ENCODE measurements at places on chromosomes 7 and 10.

DNA sequence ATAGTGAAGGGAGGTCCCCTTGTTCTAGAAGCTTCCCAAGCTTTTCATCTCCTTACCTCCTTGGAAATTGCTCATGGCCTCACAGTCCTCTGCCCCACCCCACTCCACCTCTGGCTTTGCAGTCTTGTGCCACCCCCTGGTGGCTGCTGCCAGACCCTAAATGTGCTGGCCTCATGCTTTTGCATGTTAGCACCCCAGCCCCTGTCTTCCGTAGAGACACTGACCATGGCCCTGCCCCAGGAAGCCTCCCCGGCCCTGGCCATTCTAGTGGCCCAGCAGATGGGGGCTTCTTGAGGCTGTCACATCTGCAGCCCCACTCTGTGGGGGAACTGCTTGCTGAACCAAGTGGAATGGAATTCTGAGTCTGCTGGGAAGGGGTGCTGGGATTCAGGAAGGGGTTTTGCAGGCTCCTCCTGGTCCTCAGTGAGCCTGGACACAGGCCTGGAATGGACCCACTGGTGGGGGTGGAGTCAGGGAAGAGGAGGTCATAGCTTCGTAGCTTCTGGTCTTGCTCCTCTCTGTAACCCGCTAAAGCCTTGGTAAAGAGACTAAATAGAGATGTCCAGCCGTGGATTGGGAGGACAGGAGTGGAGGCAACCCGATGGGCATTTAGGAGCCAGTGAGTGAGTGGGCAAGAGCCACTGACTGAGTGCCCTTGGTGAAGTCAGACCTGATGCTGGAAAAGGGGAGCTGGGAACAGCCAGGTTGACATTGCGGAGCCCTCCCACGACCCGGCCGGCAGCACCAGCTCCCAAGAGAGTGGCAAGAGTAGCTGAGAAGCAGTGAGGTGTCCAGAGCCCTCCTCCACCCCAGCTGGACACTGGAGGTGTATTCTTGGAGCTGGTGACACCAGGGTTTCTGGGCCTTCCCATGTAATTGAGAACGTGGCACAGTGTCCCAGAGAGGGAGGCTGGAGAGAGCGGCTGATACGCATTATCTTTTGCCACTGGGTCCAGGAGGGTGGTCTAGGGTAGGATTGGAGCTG lies 20.9 kb downstream of the RAMP3 start:
- DNase-seq = no peak

DNA sequence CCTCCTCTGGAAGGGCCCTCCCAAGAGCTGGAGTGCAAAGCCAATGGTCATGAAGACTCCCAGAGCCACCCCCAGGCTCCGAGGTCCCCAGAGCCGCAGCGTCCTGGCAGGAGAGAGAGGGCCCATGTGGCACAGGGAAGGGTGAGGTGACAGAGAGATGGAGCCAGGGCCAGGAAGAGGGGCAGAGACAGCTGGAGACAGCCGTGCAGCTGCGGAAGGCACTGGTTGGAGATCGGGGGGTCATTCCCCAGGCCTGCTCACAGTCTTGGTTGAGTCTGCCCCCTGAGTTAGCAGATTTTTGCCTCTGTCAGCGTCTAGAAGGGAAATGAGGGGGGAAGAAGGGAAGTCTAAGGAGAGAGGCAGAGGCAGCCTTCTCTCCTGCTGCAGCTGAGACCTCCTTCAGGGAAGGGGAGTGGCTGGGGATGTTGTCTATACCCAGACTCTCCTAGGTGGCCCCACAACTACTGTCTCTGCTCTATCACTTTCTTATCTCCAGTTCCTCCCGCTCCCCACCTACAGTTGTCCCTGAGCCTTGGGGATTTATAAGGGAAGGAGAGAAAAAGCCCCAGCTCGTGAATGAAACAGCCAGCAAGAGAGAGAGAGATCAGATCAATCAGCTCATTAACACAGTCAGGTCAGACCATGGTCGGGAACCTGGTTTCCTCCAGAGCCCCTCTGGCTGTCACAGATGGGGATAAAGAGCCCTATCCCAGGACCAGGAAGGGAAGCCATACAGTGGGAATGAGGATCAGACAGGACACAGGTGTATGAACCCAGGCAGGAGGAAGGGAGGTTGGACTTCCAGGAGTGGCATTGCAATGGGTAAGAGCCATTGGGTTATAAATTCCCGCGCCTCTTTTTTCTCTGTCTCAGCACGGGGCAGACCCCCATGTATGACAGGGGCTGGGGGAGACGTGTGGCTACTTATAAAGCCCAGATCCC lies 1.2 kb downstream of the GAL3ST4 start:
- no peak for DNase-seq

- no peak for DNase-seq
Measured at GRCh38 chr10:100713049-100713858, 32.1 kb upstream of the PAX2 start.

DNA sequence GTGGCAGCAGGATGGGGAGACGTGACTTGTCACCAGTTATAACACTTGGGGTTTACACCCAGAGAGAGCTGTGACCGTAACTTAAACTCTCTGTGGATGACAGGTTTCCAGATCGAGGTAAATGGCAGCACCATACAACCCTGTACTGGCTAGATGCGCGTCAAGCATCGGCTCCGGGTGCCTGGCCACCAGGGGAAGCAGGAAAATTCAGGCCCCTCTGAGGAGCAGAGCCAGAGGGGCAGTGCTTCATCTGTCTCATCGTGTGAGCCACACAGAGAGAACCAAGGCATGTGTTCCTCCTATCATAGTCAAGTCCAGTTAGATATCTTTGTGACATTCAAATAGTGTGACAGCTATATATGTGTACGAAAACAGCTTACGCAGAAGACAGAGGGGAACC lies 652.2 kb upstream of the FOXK1 start:
- DNase-seq = no peak

GRCh38 chr10:117248750-117249465 lies 8.0 kb downstream of the SLC18A2 start:
- DNase-seq = no peak

GRCh38 chr10:35377050-35377728 lies 40.9 kb downstream of the CCNY start:
- DNase-seq = no peak

GRCh38 chr10:111452153-111452552 lies 375.3 kb downstream of the ADRA2A start:
- DNase-seq = no peak

DNA sequence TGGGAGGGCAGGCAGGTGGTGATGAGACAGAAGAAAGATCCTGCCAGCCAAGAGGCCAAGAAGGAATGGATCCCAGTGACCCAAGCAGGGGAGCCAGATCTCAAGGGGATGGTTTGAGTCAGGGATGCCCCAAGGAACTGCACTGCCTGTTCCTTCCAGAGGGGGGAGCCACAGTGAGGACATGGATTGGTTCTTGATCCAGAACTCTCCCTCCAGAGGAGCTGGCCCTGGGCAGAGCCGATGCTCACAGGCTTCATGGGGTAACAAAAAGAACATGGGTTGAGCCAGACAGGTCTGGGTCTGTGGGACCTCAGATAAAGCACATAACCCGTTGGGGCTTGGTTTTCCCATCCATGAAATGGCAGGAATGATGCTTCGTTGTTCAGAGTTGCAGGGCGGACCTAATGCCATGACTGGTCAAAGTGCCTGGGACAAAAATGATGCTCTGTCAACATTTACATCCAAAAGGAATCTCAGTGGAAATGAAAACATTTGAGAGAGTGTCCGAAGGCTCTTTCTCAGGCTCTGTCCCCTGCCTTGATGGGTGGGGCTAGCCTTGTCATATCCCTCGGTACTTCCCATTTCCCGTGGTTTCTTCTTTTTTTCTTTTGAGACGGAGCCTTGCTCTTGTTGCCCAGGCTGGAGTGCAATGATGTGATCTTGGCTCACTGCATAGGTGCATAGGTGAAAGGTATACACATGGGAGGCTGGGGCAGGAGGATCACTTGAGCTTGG lies 4.7 kb upstream of the DENND2A start:
- no peak for DNase-seq

DNA sequence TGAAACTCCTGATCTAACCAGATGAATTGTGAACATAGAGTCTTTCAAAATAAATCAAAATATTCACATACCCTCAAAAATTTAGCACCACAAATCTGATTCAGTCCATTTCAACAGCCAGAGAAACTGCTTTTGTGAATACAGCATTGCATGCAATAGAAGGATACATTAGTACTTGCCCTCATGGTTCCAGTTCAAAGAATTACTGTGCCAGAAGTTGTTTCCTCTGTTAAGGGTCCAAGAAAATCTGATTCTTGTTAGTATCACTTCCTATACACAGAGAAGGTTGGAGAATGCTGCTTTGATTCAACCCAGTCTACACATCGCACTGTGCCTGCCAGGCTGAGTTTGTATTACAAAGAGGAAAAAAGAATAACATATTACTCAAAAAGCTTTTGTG lies 115.6 kb downstream of the TFEC start:
- no peak for DNase-seq

DNA sequence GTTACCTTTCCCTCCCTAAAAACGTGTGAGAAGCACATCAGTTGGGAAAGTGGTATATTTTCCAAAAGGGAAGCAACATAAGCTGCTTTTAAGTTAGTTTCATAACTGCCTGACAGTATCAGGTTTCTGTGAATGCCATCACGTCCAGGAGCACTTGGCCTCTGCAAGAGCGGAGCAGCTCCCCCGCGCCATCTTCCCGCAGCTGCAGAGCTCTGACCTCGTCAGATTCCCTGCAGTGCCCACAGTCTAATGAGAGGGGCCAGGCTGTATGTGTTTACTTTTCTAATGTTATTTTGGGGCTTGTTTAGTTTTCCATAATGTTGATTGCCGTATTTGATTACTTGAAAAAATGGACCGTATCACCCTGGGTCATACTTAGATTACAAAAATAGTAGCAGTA lies 74.2 kb downstream of the MGMT start:
- DNase-seq = no peak

GRCh38 chr10:127267442-127267841 lies 71.1 kb upstream of the INSYN2A start:
- DNase-seq = no peak

DNA sequence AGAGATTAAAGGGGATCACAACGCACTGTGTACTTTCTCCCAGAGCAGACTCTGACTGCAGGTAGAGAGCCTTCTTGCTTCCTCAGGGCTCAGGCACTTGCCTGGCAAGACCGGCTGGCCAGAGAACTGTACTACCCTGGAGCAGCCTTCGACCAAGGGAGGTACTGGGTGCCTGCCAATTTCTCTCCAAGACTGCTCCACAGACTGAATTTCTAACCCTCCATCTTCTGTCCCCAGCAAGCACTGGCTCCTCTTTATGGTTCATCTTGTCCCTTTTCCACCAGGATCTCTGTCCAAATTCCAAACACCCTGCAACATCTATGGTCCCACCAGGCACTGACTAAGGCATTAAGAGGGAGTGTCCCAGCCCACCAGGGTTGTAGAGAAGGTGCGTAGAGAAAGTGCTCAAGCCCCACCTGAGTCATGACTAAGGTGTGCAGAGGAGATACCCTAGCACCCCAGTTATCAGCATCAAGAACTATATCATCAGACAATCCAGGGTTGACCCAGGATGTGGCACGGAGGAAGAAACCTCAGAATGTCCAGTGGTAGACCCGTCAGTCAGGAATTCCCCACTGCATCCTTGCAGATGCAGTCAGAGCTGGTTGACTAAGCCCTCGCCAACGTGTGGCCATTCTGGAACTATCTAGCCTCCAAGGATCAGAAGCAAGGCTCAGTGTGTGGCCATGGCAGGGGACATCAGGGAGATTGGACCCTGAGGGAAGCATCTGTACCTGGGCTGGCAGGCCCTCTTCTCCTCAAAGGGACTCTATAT lies 60.9 kb upstream of the CAMK2B start:
- no peak for DNase-seq

DNA sequence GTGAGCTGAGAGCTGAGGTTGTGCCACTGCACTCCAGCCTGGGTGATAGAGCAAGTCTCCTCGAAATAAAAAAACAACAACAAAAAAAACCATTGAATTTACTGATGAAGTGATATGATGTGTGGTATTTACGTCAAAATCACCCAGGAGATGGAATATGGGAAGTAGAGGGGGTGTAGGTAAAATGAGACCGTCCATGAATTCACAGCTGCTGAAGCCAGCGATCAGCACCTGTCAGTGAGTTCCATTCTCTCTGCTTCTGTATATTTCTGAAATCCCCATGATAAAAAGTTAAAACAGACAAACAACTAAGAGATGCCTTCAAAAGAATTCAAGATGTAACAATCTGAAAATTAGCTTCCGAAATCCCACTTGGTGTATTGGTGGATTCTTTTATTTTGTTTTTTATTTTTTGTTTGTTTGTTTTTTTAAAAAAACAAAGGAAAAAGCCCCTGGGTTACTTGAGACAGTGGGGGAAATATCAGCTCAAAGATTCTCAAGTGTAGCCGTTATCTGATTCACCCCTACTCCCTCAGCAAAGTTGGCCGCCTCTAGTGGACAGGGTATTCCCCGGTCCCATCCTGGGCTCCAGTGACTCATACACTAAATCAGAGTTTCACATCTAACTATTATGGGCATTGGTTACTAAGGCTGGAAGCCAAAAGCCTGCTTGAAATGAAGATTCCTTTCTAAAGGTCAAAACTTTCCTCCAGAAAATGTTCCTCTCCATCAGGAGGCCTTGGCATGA lies 76.4 kb downstream of the MAP3K8 start:
- no peak for DNase-seq

GRCh38 chr7:141444961-141445360 lies 106.2 kb upstream of the AGK start:
- no peak for DNase-seq

- no peak for DNase-seq
Measured at GRCh38 chr10:91571671-91572070, 61.2 kb downstream of the PPP1R3C start.

- no peak for DNase-seq
Measured at GRCh38 chr10:102612964-102613275, 31.4 kb upstream of the TRIM8 start.

- no peak for DNase-seq
Measured at GRCh38 chr10:22593026-22593425, 121.4 kb downstream of the PIP4K2A start.

GRCh38 chr7:6554848-6555247 lies 3.6 kb upstream of the GRID2IP start:
- DNase-seq = no peak

- DNase-seq = no peak
Measured at GRCh38 chr7:150738591-150739001, 1.4 kb downstream of the GIMAP5 start.

DNA sequence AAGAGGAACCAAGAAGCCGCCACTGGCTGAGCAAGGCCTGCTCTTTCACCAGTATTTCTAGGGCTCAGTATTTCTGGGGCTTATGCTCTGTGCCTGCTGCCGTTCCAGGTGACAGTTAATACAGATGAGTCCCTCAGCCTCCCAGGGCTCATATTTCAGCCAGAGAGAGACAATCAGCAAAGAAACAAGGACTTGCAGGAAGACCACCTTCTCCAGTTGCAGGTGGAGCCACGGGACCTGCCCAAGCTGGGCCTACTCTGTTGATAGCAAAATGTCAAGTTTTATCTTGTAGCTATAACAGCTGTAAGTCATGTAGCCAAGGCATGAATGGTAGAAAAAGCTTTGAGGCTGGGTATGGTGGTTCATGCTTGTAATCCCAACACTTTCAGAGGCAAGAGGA lies 42.7 kb downstream of the NPTX2 start:
- no peak for DNase-seq

DNA sequence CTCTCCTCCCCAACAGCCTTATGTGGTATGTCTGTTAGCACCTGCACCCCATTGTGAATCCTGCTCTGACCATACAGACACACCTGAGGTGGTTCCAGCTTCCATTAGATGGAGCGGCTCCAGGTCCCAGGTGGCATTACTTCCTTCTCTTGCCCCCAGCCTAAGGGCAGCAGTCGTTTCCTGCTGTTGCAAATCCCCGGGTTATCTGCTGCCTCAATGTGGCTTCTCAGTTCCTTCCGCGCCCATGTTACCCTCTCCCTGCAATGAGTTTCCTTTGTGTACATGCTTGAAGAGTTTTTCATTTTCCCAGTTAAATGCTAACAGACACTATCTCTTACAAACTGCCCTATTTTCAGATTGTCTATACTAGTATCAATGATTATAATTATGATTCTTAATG lies 62.8 kb upstream of the PRKCQ start:
- no peak for DNase-seq
